ENCODE measurements at places on chromosomes 7 and 10.

DNA sequence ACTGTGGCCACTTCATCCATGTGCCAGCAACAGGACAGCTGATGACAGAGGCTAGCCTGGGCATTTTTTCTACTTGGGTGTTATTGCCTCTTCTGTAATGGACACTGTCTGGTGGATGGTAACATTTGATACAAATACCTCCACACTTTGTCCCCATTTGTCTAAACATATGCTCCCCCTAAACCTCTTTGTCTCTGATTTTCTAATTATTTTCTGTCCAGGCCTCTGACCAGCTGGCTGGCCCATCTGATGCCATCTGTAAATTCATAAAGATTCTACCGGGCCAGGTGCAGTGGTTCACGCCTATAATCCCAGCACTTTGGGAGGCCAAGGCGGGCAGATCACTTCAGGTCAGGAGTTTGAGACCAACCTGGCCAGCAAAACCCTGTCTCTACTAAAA, 84.7 kb upstream of the IFRD1 start:
- DNase-seq = no peak

DNA sequence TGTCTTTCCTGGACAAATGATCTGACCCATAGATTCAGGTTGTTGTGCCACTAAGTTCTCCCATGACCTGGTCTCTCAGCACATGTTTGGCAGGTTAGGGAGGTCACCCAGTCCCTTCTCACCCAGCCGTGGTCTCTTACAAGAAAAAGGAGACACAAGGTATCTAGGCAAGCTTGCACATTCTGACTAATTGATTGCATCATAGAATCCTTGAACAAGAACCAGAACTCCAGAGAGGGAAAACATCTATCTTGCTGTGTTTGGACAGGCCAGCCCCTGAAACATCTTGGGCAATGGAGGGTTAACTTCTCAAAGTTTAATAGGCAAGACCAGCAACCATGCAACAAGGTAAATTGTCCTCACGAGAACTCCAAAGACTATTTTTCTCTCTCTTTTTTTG, 8.5 kb upstream of the HK1 start:
- no peak for DNase-seq

GRCh38 chr10:5905854-5906507, 15.9 kb downstream of the FBH1 start:
- DNase-seq = no peak

DNA sequence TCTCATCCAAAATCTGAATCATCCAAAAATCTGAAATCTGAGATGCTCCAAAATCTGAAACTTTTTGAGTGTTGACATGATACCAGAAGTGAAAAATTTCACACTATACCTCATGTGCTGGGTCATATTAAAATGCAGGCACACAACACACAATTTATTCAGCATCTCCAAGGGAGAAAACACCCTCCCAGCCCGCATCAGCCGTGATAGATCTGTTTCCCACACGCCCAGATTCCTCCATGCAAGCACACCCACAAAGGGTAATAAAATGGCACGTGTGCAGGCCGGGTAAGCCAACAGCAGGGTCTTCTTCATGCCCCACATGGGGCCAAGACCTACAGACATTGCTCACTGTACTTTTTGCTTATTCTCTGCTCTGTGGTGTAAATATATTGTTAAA, 173.1 kb upstream of the FERD3L start:
- DNase-seq = no peak

- no peak for DNase-seq
Observed at GRCh38 chr10:122054048-122055025, 65.4 kb downstream of the TACC2 start.

- DNase-seq = no peak
Observed at GRCh38 chr7:4129481-4130122, 552.5 kb upstream of the FOXK1 start.

- no peak for DNase-seq
Observed at GRCh38 chr7:128358233-128358632, 3.3 kb downstream of the PRRT4 start.

All from T-cell (primary cell).